ENCODE measurements at places on chromosomes 6 and 20. TPM values are rescaled to one million over a fixed set of nuclear protein-coding genes. Genes with fewer than 3 reads are reported as not detected.

The TAAR9 gene
- total RNA-seq: not detected

The TRIM10 gene
- total RNA-seq: not detected

DNA sequence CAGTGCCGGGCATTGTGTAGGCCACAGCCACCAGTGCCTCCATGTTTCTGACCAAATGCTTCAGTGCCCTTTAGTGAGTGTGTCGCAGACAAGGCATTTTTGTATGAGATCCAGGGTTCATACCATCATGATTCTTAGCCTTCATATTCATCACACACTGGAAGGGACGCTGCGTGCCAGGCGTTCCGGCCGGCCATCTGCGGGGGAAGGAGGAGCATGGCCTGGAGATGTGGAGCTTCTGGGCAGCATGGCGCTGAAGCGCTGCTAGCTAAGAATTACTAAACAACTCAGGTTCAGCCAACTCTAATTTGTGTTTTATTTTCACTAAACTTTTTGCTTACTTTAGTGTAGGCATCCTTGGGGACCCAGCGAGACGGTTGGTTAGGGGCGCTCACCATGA lies 111.4 kb upstream of the EXOC2 start:
- no peak for DNase-seq

The ETV7 gene
- total RNA-seq: 0.69 TPM

The HLA-DQA1 gene
- total RNA-seq: 0.40 TPM

DNA sequence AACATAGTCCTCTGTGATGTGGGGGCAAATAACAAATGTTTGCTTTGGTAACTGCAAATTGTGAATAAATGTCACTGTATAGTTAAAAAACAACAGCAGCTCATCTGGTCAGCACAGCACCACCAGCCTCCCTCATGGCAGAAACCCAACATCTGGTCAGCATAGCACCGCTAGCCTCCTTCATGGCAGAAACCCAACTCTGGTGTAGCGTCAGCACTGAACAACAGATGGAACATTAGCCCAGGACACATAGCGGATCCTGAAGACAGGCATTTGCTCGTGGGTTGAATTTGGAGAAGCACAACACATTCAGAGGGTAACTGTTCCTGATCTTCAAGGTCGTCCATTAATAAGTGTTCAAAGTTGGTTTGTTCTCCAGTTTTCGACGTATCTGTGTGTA lies 265.9 kb downstream of the DLL1 start:
- peak; percentile 61 for DNase-seq

DNA sequence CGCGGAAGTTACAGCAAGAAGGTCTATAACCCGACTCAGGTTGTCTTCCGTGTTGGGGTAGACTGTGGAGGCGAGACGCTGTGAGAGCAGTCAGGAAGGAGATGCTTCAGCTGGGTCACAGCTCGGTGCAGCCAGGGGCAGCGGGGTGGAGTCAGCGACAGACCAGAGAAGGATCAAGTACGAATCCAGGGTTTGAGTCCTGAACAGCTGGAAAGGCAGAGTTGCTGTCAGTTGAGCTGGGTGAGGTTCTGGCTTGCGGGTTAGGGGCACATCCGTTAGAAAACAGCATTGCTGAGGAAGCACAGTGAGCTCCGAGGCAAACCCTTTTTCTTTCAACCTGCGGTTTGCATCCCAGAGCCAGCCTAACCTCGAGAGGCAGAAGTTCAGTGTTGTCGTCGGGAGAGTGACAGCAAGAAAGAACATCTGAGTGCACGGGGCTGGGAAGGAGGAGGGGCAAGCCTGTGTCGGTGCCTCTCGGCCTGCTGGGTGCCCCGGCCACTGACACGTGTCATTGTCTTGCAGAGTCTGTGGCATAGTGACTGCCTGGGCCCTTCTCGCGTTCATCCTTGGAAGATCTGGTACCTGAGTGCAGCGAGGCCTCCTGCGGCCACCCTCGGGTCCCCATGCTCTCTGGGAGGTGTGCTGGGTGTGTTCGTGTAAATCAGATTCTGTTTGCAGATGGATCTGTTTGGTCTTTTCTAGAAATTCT lies 20.0 kb downstream of the PNLDC1 start:
- no peak for DNase-seq

The MEP1A gene
- not detected for total RNA-seq

GRCh38 chr6:74577619-74578018 lies 628.2 kb downstream of the COL12A1 start:
- DNase-seq: no peak

DNA sequence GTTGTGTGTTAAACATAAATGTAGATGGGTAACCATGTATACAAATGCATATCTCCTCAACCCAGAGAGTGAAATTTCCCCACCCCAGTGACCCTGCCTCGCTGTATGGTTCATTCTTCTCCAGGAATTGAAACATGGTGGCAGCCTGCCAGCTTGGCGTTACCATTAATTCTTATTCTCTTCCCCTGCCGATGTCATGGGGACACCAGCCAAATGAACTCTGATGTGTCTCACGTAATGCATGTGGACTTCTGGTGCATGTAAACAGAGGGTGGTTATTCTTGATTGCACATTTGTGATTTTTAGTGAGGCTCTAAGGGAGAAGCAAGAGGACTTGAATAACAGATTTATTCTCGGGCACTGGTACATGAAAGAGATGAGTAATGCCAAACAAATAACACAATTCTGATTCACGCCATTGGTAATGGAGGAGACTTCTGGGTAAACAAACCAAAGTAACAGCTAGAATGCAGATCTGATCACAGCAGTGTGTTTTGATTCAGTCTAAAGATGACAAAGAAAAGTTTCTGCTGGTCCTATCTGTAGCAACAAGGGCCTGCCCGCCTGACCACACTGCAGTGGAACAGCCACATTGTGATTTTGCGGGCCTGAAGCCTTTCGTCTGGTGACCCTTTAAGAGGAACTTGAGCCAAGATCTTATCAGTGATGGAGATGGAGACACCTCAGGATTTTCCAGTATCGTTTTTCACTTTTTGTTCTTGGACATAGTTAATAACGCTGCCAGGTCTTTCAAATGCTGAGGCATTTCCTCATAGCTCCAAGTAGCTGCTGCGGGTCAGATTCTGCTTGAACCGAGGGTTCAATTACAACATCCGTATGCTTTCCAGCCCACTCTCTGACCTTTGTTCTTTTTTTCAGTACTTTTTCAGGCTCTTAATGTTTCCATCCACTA lies 171.8 kb upstream of the AKAP12 start:
- DNase-seq: peak; percentile 96

The OR2H1 gene
- not detected for total RNA-seq

GRCh38 chr20:62860391-62860923 lies 1.2 kb downstream of the TCFL5 start:
- peak; percentile 51 for DNase-seq

The PFDN6 gene
- total RNA-seq: 182 TPM

All from Daoy (cell line).